ENCODE measurements at places on chromosomes 7 and 10.

GRCh38 chr7:151008511-151009323 is 15.6 kb downstream of the ATG9B start:
- peak; percentile 94 for DNase-seq

DNA sequence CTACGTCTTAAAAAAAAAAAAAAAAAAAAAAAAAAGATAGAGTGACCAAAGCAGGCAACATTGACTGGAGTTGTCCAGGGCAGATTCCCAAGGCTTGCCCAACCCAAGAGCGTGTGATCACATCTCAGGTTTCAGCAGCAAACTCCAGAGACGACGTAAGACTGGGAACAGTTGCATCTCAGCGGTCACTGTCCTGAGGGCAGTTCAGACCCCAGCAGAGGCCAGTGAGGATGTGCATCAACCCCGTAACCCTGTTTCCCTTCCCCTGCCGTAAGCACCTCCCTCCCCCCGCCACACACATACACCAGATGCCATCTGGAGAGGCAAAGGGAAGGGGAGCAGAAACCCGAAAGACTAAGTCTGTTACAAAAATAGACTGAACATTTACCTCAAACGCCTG is 19.3 kb upstream of the TOMM7 start:
- DNase-seq = no peak

- no peak for DNase-seq
Measured at GRCh38 chr7:101330011-101330484, 8.4 kb upstream of the IFT22 start.

DNA sequence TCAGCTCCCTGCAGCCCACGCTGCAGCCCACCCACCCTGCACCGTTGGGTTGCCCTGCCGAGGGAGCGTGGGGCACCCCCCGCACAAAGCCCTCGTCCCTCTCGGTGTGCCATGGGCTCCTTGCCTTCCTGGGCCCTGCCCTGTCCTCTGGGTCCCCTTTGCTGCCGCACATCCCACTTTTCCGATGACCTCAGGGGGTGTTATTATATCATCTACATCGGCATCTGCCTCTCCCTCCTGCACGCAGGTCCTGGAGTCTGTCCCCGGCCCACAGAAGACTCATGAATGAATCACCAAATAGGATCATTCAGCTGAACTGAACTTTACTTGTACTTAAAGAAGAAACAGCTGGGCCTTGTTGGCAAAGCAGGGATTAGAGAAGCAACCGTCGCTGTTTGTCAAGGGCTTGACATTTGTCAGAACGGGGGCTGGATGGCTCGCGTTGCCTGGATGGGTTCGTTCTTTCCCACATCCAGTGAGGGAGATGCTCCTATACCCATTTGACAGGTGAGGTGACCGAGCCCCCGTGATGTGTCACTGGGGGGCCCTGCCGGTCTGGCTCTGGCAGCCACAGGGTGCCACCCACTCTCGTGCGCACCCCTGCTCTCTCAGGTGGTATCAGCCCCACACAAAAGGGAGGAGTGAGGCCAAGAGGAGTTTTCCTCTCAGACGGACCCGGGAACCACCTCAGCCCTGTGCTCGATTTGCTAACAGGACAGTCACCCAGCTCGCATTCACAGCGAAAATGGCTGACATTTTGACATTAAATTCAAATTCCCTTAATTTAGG is 58.6 kb upstream of the EBF3 start:
- no peak for DNase-seq

GRCh38 chr10:126930131-126930882 is 25.1 kb downstream of the DOCK1 start:
- DNase-seq = no peak

- DNase-seq = no peak
Measured at GRCh38 chr7:1978656-1979590, 253.8 kb downstream of the MAD1L1 start.

GRCh38 chr7:45663965-45664633 is 89.9 kb downstream of the ADCY1 start:
- DNase-seq = no peak

DNA sequence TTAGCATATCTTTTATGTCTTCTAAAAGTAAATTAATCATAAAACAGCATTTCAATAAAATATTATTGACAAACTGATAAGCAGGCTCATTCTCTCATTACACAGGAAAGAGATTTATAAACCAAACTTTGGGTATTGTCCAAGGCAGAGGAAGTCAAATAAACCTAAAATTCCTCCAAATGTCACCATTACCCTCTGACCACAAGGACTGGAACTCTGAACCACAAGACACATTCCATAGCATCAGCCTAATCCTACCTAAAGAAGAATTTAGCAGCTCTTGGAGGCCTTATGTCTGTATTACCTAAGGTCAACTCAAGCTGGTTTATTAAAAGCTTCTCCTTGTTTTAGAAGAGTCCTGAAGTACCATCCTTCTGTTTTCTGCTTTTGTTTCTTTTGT is 82.4 kb upstream of the SLC13A1 start:
- DNase-seq = no peak

DNA sequence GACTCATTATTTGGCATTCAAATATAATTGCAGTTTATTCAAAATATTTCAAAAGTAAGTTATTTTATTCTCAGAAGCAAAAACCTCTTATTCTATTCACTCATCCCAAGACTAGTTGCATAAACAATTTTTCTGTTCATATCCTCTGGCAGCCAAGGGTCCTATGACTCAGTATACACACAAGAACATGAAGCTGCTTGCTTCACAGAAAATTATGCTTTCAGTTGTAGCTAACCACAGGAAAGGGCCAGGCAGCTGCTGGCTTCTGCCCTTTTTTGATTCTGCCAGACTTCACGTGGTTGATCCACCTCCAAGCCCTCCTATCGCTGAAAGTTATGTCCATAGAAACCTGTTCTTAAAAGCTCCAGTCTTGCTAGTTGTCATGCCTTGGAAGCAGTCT is 108.8 kb downstream of the ABCA13 start:
- DNase-seq = peak; percentile 70
